Vagina (tissue), 2 donors: ENCODE measurements at places on chromosomes 4 and X. TPM values are rescaled to one million over a fixed set of nuclear protein-coding genes. Genes with fewer than 3 reads are reported as not detected.
A peak's percentile ranks its signal among the peaks of the same experiment; 100 is the strongest.

DNA sequence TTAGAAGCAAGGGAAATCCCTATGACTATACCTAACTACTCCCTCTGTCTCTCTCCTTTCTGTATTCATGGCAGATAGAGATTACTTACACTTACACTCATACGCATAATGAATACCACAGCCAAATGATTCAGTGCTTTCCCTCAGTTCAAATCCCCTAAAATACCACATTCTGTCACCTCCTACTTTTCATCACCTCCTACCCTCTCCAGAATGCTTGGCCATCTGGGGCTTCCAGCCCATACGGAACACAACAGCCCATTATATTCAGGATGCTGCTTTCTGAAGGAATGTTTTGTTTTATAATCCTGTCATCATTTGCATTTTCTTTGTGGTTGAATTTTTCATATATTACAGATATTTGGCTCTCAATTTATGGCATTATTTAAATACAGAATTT lies 361.6 kb downstream of the GRIA2 start:
- H3K4me1 ChIP-seq: no peaks in the 10 kb centered on the region
- no peak for DNase-seq
- H3K4me3 ChIP-seq: no peak overlapping the region
- H3K36me3 ChIP-seq: no peaks in the 10 kb centered on the region
- H3K27me3 ChIP-seq: no peaks in the 10 kb centered on the region
- no peak overlapping the region for H3K27ac ChIP-seq

- peaks cover 63% of the 10 kb centered on the region for H3K4me1 ChIP-seq
- no peaks in the 10 kb centered on the region for H3K36me3 ChIP-seq
- H3K4me3 ChIP-seq: no peak overlapping the region
- no peaks in the 10 kb centered on the region for H3K27me3 ChIP-seq
- peak overlapping the region; percentile 17 for H3K27ac ChIP-seq
These were observed 13.9 kb downstream of the FNIP2 start for GRCh38 chr4:158782551-158783360.

- no peaks in the 10 kb centered on the region for H3K27me3 ChIP-seq
- H3K27ac ChIP-seq: no peak overlapping the region
- DNase-seq: no peak
- H3K4me1 ChIP-seq: peaks cover 6% of the 10 kb centered on the region
- no peak overlapping the region for H3K4me3 ChIP-seq
These were observed 16.2 kb downstream of the SMIM31 start for GRCh38 chr4:164770010-164770724.

GRCh38 chr4:112673686-112674085 lies 36.7 kb downstream of the LARP7 start:
- no peaks in the 10 kb centered on the region for H3K27me3 ChIP-seq
- no peak overlapping the region for H3K4me3 ChIP-seq
- no peaks in the 10 kb centered on the region for H3K36me3 ChIP-seq

GRCh38 chrX:85505801-85506200 lies 126.3 kb upstream of the POF1B start:
- H3K27me3 ChIP-seq: no peaks in the 10 kb centered on the region
- no peaks in the 10 kb centered on the region for H3K4me1 ChIP-seq
- no peak overlapping the region for H3K27ac ChIP-seq
- H3K36me3 ChIP-seq: no peaks in the 10 kb centered on the region

GRCh38 chr4:140046016-140046415 lies 108.0 kb downstream of the MAML3 start:
- no peak overlapping the region for H3K4me3 ChIP-seq
- DNase-seq: no peak
- H3K27me3 ChIP-seq: no peaks in the 10 kb centered on the region
- H3K4me1 ChIP-seq: peaks cover 39% of the 10 kb centered on the region
- no peaks in the 10 kb centered on the region for H3K36me3 ChIP-seq

DNA sequence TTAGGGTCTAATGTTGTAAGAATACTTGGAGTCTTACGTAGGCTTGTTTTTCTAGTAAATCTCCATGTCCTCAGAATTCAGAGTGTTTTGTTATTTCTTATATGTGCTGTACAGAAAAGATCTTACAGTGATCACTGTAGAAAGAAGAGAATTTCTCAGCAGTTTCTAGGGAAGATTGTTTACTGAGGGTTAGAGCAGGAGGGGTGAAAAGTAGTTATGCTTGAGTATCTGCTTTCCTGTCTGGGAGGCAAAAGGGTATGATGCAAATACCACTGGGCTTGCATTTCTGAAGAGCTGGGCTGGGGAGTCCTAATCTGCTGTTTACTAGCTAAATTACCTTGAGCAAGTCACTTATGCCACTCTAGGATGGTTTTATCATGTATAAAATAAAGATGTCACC lies 78.2 kb downstream of the BEND4 start:
- no peaks in the 10 kb centered on the region for H3K4me1 ChIP-seq
- no peak overlapping the region for H3K4me3 ChIP-seq
- no peaks in the 10 kb centered on the region for H3K27me3 ChIP-seq

- H3K27ac ChIP-seq: peak overlapping the region; percentile 80
- no peaks in the 10 kb centered on the region for H3K36me3 ChIP-seq
- no peaks in the 10 kb centered on the region for H3K27me3 ChIP-seq
- peaks cover 10% of the 10 kb centered on the region for H3K4me1 ChIP-seq
- no peak for DNase-seq
These were observed 21.7 kb upstream of the MTM1 start for GRCh38 chrX:150546711-150547153.

- no peak overlapping the region for H3K4me3 ChIP-seq
- no peaks in the 10 kb centered on the region for H3K4me1 ChIP-seq
- no peak overlapping the region for H3K27ac ChIP-seq
These were observed 22.0 kb downstream of the DYNLT3 start for GRCh38 chrX:37825215-37825842.

- no peaks in the 10 kb centered on the region for H3K27me3 ChIP-seq
- H3K36me3 ChIP-seq: no peaks in the 10 kb centered on the region
- H3K4me1 ChIP-seq: no peaks in the 10 kb centered on the region
- no peak overlapping the region for H3K27ac ChIP-seq
These were observed 56.9 kb upstream of the SMIM10 start for GRCh38 chrX:134933911-134934310.

GRCh38 chr4:148030193-148030873 lies 298.4 kb downstream of the ARHGAP10 start:
- H3K36me3 ChIP-seq: no peaks in the 10 kb centered on the region
- H3K4me3 ChIP-seq: no peak overlapping the region
- H3K27ac ChIP-seq: no peak overlapping the region
- H3K27me3 ChIP-seq: no peaks in the 10 kb centered on the region

GRCh38 chr4:15740764-15741404 lies 37.2 kb upstream of the CD38 start:
- H3K4me3 ChIP-seq: no peak overlapping the region
- H3K4me1 ChIP-seq: no peaks in the 10 kb centered on the region
- no peak for DNase-seq
- H3K36me3 ChIP-seq: no peaks in the 10 kb centered on the region

DNA sequence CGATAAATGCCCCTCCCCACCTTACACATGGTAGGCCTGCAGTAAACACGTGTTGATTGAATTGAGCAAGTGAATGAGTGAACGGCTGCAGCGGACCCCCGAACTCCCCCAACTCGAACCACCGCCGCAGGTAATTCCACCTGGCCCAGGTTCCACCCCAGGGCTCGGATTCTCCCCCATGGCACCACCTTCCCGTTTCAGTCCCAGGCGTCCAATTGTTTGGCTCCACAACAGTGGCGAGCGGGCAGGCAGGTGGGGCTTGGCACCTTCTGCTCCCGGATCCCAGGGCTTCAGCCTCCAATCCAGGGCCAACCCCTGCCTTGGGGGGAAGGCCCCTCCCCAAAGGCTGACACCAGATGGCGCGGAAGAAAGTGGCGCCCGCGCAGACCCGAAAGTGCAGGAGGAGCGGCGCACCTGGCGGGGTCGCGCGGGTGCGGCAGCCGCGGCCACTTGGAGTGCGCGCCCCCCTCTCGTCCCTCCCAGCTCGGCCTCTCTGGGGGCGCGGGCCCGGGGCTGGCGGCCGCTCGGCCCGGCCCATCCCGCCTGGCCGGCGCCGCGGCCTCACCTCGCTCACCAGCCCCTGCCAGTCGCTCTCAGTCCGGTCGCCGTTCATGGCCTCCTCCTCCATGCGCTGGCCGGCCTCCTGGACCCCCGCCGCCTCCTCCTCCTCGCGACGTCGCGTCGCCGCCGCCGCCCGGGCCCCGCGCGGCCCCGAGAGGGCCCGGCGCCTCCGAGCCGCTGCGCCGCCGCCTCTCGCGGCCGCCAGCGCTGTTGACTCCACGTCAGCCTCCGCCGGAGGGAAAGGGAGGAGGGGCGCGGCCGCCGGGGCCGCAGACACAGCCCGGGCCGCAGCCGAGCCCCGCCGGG lies at the start of gene CCDC149:
Gene CCDC149 (minus strand): TSS at position 791 of the 867 bp plus-strand sequence. CDS start 178 bp downstream, at position 613.
- peak within 1 kb of the TSS; percentile 82 for H3K4me3 ChIP-seq
- peaks cover 17% of the 10 kb centered on the region for H3K36me3 ChIP-seq
- H3K4me1 ChIP-seq: peaks cover 13% of the 10 kb centered on the region
- H3K27me3 ChIP-seq: no peaks in the 10 kb centered on the region

- no peaks in the 10 kb centered on the region for H3K27me3 ChIP-seq
- H3K4me3 ChIP-seq: no peak overlapping the region
- H3K36me3 ChIP-seq: no peaks in the 10 kb centered on the region
- H3K4me1 ChIP-seq: no peaks in the 10 kb centered on the region
These were observed 41.4 kb downstream of the GUCY2F start for GRCh38 chrX:109440475-109440874.

GRCh38 chrX:65589304-65589703 lies 54.7 kb upstream of the LAS1L start:
- DNase-seq: no peak
- H3K27me3 ChIP-seq: no peaks in the 10 kb centered on the region
- peak overlapping the region; percentile 35 for H3K4me3 ChIP-seq
- H3K4me1 ChIP-seq: no peaks in the 10 kb centered on the region
- H3K27ac ChIP-seq: peak overlapping the region; percentile 71

GRCh38 chr4:165199722-165200121 lies 7.6 kb upstream of the KLHL2 start:
- H3K4me3 ChIP-seq: no peak overlapping the region
- H3K4me1 ChIP-seq: no peaks in the 10 kb centered on the region

DNA sequence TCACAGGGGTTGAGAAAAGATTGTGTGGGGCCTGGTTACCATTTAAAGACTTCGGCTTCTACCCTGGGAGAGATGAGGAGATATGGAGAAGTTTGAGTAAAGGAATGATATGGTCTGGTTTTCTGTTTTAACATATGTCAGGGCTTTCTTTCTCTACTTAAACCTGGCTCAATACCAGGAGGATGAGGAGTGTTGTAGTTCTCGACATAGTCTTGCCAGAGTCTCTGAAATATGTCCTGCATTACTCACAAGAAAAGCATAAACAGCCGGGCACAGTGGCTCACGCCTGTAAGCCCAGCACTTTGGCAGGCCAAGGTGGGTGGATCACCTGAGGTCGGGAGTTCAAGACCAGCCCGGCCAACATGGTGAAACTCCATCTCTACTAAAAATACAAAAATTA lies 16.4 kb upstream of the ACE2 start:
- no peaks in the 10 kb centered on the region for H3K36me3 ChIP-seq
- H3K27me3 ChIP-seq: no peaks in the 10 kb centered on the region
- H3K4me1 ChIP-seq: no peaks in the 10 kb centered on the region

DNA sequence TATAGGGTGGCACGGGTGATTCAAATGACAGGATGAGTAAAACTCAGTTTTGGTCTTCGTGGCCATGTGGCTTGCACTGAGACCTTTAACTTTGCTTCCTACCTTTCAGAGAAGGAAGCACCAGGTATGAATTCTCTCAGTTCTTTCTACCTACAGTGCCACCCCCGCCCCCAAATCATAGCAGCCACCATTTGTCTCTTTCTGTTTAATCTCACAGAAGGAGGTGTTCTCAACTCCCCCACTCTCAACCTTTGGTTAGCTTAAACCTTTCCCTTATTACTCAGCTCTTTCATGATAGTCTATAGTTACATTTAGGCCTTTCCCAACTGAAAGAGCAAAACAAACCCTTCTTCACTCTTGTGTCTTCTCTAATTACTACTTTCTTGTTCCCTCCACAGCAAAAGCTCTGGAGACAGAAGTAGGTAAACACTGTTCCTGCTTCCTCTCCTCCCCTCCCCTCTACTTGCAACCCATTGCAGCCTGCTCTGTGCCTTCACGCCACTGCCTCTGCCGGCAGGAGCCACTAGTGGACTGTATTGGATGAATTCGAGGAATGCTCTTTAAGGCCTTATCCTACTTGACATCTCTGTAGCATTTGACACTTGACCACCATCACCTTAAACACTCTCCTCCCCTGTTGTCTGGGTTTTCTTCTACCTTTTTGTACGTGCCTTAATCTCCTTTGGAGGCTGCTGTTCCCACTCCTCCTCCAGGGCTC lies 123.7 kb downstream of the AFF1 start:
- H3K27ac ChIP-seq: peak overlapping the region; percentile 59
- H3K36me3 ChIP-seq: no peaks in the 10 kb centered on the region
- DNase-seq: no peak
- H3K4me1 ChIP-seq: peaks cover 71% of the 10 kb centered on the region
- no peaks in the 10 kb centered on the region for H3K27me3 ChIP-seq
- no peak overlapping the region for H3K4me3 ChIP-seq

DNA sequence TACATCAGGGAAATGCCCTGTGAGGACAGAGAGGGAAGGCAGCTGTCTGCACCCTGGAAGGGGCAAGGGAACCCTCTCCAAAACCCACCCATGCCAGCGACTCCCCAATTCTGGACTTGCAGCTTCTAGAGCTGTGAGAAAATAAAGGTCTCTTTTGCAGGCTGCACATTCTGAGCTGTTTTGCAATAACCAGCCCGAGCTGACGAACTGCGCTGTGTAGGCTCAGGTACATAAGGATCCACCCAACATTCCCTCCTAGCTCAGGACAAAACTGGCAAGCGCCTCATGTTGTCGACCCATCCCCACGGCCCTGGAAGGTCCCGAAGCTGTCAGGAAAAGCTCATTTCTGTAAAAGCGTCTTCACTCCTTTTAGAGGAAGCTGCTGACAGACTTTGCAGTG lies 271.8 kb downstream of the CRLF2 start:
- no peaks in the 10 kb centered on the region for H3K4me1 ChIP-seq
- no peak overlapping the region for H3K4me3 ChIP-seq
- no peak overlapping the region for H3K27ac ChIP-seq

DNA sequence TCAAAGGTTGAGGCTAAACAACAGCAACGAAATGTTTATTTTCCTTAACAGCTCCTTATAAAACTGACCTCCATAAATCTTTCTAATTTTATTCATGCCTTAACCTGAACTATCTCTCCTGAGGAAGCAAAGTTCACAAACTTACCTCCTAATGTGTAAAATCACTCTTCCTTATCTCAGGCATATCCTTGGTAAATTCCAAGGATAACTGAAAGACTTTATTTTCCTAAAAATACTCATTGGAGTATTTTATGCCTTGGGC lies 197.4 kb downstream of the NWD2 start:
- no peak overlapping the region for H3K4me3 ChIP-seq
- no peak for DNase-seq
- H3K4me1 ChIP-seq: peaks cover 13% of the 10 kb centered on the region
- H3K27ac ChIP-seq: no peak overlapping the region
- H3K36me3 ChIP-seq: no peaks in the 10 kb centered on the region
- H3K27me3 ChIP-seq: no peaks in the 10 kb centered on the region

GRCh38 chr4:136741468-136741867 lies 790.8 kb downstream of the PCDH18 start:
- no peak for DNase-seq
- H3K27me3 ChIP-seq: no peaks in the 10 kb centered on the region
- no peaks in the 10 kb centered on the region for H3K4me1 ChIP-seq
- H3K4me3 ChIP-seq: no peak overlapping the region

- no peak for DNase-seq
- H3K27ac ChIP-seq: peak overlapping the region; percentile 60
- no peak overlapping the region for H3K4me3 ChIP-seq
- H3K4me1 ChIP-seq: peaks cover 50% of the 10 kb centered on the region
These were observed 15.9 kb downstream of the PCGF3 start for GRCh38 chr4:721261-722168.

- H3K4me1 ChIP-seq: peaks cover 90% of the 10 kb centered on the region
- peak overlapping the region; percentile 81 for H3K27ac ChIP-seq
- no peak for DNase-seq
- no peak overlapping the region for H3K4me3 ChIP-seq
These were observed 13.8 kb downstream of the SH3BP2 start for GRCh38 chr4:2806390-2807355.

Gene TMEM255A
- total RNA-seq: 10.8 TPM

Gene NAP1L2
- total RNA-seq: 4.7 TPM

Gene FRMD7
- not detected for total RNA-seq

Gene CLNK
- total RNA-seq: not detected

Gene SERPINA7
- total RNA-seq: not detected

Gene FAM53A
- total RNA-seq: 13.8 TPM

Gene RBM41
- 11.5 TPM for total RNA-seq
